Bronchial smooth muscle cell (primary cell): ENCODE measurements at places on chromosomes 1 and 21. TPM values are rescaled to one million over a fixed set of nuclear protein-coding genes. Genes with fewer than 3 reads are reported as not detected.

Gene OSCP1
- total RNA-seq: 12.0 and 15.3 TPM in 2 replicates

Gene MYOG
- 0.09 TPM in 1 of 2 replicates, not detected in the other for total RNA-seq

Gene KRTAP13-2
- total RNA-seq: not detected in 2 replicates

Gene MXRA8
- 273 and 326 TPM in 2 replicates for total RNA-seq

Gene RPE65
- not detected in 2 replicates for total RNA-seq

Gene SMAP2
- total RNA-seq: 10.6 and 17.5 TPM in 2 replicates

Gene HENMT1
- total RNA-seq: 2.9 and 4.1 TPM in 2 replicates

Gene SYT6
- not detected in 2 replicates for total RNA-seq

Gene RGS16
- total RNA-seq: 0.95 and 1.1 TPM in 2 replicates

Gene HOOK1
- total RNA-seq: under 0.01 TPM in 1 of 2 replicates, not detected in the other

Gene FAM151A
- total RNA-seq: not detected in 2 replicates

Gene CD53
- total RNA-seq: not detected in 2 replicates

Gene DENND1B
- 4.1 and 6.8 TPM in 2 replicates for total RNA-seq

Gene LRRN2
- 0.34 TPM in 1 of 2 replicates, not detected in the other for total RNA-seq

Gene LCE3D
- total RNA-seq: not detected in 2 replicates

Gene CELF3
- not detected in 2 replicates for total RNA-seq

Gene TEX38
- not detected in 2 replicates for total RNA-seq

Gene HSPA6
- 4.4 and 8.4 TPM in 2 replicates for total RNA-seq

Gene HPDL
- 0.16 and 0.26 TPM in 2 replicates for total RNA-seq

Gene SH2D2A
- total RNA-seq: 0.32 TPM in 1 of 2 replicates, not detected in the other

Gene GBP5
- total RNA-seq: 0.16 TPM in 1 of 2 replicates, not detected in the other

Gene FAM110D
- not detected in 2 replicates for total RNA-seq

Gene STUM
- total RNA-seq: not detected in 2 replicates

Gene USP1
- 10.5 and 15.3 TPM in 2 replicates for total RNA-seq

Gene BRINP3
- total RNA-seq: not detected in 2 replicates

Gene GJC2
- 4.7 and 10.1 TPM in 2 replicates for total RNA-seq

Gene FCRL5
- total RNA-seq: not detected in 2 replicates

Gene LCE3E
- total RNA-seq: not detected in 2 replicates

Gene TNFRSF9
- under 0.01 TPM in 1 of 2 replicates, not detected in the other for total RNA-seq

Gene GPBP1L1
- total RNA-seq: 58.3 and 70.2 TPM in 2 replicates

Gene SYPL2
- 0.16 and 0.43 TPM in 2 replicates for total RNA-seq

Gene MLLT11
- total RNA-seq: 1.5 and 2.7 TPM in 2 replicates

Gene GJB5
- total RNA-seq: 0.16 and 0.34 TPM in 2 replicates

Gene OR2G6
- not detected in 2 replicates for total RNA-seq

Gene LCE1C
- not detected in 2 replicates for total RNA-seq

Gene AADACL3
- total RNA-seq: not detected in 2 replicates

Gene CFHR4
- total RNA-seq: not detected in 2 replicates

Gene DNAJC6
- total RNA-seq: 0.09 and 0.16 TPM in 2 replicates

Gene CELA2B
- total RNA-seq: not detected in 2 replicates

Gene NBPF14
- total RNA-seq: 35.5 and 59.8 TPM in 2 replicates

Gene LY9
- total RNA-seq: not detected in 2 replicates

Gene PTAFR
- total RNA-seq: under 0.01 TPM in 2 replicates

Gene CFHR1
- 0.16 and 0.26 TPM in 2 replicates for total RNA-seq

Gene MYBPH
- 0.16 and 0.26 TPM in 2 replicates for total RNA-seq

Gene DCST2
- 0.09 TPM in 1 of 2 replicates, not detected in the other for total RNA-seq

Gene TSPEAR
- not detected in 2 replicates for total RNA-seq

Gene LCA5L
- total RNA-seq: 0.32 and 0.52 TPM in 2 replicates

Gene LENEP
- 0.60 TPM in 1 of 2 replicates, not detected in the other for total RNA-seq

Gene ZNF644
- total RNA-seq: 40.3 and 41.5 TPM in 2 replicates

Gene DMBX1
- not detected in 2 replicates for total RNA-seq

Gene C1orf210
- total RNA-seq: not detected in 2 replicates

Gene ATP1B1
- 1.1 and 4.7 TPM in 2 replicates for total RNA-seq

Gene FMOD
- total RNA-seq: 3.6 and 20.5 TPM in 2 replicates

Gene SOX13
- total RNA-seq: 1.7 and 1.8 TPM in 2 replicates

Gene BTBD8
- total RNA-seq: 4.1 and 4.7 TPM in 2 replicates

Gene ALX3
- total RNA-seq: not detected in 2 replicates

Gene LCE1B
- total RNA-seq: not detected in 2 replicates

Gene KRTAP21-1
- total RNA-seq: not detected in 2 replicates

Gene LCK
- total RNA-seq: 0.16 TPM in 1 of 2 replicates, not detected in the other
